HS-27A (cell line): ENCODE measurements at places on chromosomes 5 and 9.
A peak's percentile ranks its signal among the peaks of the same experiment; 100 is the strongest.

- DNase-seq, result no peak
Observed at GRCh38 chr5:172443441-172444109, 10.8 kb downstream of the SH3PXD2B start.

DNA sequence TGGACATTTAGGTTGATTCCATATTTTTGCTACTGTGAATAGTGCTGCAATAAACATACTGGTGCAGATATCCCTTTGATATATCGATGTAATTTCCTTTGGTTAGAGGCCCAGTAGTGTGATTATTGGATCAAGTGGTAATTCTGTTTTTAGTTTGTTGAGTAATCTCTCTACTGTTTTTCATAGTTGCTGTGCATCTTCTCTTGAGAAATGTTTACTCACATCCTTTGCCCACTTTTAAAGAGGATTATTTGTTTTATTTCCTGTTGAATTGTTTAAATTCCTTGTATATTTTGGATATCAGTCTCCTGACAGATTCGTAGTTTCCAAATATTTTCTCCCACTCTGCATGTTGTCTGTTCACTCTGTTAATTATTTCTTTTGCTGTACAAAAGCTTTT lies 352.6 kb upstream of the TARS1 start:
- DNase-seq, result no peak

DNA sequence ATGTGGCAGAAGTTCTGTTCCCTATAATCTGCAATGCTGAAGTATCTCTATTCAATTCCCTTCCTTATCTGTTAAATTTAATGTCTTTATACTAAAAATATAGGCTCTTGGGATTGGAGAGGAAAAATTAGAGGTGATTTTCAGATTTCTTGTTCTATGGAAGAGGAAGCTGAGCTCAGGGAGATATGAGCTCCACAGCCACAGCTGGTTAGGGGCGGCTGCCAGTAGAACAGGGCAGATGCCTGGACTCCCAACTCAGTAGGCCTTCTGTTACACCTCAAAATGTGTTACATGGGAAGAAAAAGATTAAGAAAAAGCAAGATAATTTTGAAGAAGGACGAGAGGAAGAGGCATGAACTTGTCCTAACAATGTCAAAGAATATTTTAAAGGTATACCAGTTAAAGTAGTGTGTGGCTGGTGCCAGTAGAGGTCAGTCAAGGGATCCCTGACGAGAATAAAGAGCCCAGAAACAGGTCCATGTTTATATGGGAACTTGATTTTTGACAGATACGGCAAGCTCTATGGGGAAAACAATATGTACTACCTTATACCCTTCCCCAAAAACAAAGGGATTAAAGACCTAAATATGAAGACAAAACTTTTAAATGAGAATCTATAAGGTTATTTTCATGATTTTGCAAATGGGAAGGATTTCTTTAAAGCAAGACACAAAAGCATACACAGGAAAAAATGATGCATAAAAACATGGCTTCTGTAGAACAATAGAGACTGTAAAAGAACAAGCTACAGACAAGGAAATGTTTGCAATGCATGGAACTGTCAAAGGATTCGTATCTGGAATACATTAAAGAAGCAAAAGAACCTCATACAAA lies 28.7 kb downstream of the DNAJC21 start:
- no peak for DNase-seq

- DNase-seq, result no peak
Observed at GRCh38 chr9:131589124-131589711, 43.9 kb downstream of the PRRT1B start.

DNA sequence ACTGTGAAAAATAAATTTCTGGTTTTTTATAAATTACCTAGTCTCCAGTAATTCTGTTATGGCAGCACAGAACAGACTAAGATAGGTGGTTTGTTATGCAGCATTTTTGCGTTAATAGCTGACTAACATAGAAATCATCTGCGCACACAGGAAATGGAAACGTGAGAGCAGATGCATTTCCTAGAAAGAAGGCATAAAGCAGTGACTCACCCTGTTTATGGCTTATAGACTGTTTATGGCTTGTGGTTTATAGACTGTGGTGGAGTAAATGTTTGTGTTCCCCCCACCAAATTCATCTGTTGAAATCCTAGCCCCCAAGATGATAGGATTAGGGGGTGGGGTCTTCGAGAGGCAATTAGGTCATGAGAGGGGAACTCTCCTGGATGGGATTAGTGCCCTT lies 18.3 kb upstream of the OSMR start:
- DNase-seq, result no peak

GRCh38 chr9:20394969-20395368 lies 227.3 kb downstream of the MLLT3 start:
- no peak for DNase-seq

DNA sequence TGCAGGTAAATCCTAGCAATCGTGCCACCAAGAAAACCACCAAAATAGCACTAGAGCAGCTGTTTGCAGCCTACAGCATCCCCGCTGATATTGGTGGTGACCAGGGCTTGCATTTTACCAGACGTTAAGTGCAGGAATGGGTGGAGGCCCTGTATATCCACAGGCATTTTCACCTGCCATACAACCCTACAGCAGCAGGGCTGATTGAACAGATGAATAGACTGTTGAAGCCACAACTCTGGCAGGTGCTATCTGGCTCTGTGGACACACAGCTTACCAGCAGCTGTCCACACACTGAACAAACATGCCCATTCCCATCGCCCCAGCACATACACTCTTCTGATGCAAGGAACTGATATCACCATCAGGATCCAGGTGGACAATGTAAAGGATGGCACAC lies 154.5 kb upstream of the APC start:
- no peak for DNase-seq

- no peak for DNase-seq
Observed at GRCh38 chr9:82922686-82923085, 140.3 kb downstream of the RASEF start.

GRCh38 chr9:113057193-113057592 lies 669 bp upstream of the ZFP37 start:
- no peak for DNase-seq

DNA sequence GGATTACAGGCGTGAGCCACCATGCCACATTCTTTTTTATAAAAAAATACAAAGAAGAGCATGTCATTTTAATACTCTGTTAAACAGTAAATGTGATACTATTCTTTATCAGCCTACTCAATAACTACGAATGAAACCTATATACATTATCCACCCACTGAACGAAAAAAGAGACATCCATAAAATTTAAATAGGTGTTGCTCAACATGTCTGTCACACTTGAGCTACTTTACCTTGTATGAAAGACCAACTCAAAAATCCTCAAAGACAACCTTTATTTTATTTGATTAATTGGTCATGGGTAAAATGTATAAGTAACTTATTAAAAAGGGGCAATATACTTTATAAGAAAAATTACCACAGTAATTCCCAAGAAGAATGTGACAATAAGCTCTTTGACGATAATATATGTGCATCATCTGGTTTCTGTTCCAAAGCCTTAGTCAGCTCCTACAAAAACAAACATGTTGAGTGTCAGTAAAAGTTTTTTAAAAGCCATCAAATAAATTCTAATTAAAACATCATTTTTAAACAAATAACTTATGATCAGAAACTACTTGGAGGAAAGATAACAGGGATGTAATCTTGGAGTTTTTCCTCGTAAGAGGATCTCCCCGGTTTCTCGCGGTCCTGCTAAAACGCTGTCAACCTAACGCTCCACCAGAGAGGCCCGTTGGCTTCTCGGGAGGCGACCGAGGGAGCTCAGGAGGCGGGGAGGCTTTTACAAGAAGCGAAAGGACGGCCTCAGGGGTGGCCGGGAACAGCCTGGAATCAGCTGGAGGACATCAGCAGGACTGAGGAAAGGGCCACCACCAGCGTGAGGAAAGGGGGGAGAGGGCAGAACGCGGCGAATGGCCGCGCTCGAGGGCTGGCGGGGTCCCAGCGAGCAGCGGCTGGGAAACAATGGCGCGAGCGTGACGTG lies 13.5 kb upstream of the ANKRD18B start:
- peak; percentile 59 for DNase-seq

DNA sequence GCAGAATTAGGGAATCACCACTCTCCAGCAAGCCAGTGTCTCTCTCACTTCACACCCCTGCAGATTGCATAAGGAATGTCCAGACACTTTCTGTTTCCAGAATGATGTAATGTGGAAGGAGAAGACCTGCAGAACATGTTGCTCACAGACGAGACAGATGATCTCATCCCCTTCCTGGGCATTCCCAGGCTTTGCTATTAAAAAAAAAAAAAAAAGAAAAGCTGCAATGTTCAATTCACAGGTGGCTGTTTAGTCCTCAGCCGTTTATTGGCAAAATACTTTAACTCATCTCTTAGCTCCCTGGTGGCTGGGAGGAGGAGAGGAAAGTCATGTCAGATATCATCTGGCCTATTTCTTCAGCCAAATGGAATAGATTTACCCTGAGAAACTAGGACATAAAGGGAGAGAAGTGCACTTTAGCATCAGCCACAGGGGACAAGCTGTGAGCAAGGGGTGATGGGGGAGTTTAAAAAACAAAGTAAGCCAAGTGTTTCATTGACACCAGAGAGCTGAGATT lies 95.9 kb upstream of the TNC start:
- DNase-seq, result no peak

DNA sequence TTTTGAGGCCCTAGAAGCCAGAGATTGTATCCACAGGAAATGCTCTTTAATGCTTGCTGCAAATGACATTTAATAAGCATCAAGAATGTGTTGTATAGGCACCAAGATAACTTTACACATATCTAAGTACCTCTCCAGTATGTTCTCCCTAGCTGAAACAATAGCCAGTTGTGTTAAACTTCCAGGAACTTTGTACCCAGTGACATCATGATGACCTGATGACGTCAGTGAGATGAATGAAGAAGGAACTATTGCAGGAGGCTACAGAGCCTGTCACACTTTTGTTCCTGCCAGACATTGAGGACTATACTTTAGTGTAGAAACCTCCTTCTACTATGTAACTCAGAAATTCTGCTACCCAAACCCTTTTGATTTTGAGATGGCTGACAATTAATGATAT lies 129.8 kb downstream of the CD180 start:
- no peak for DNase-seq

DNA sequence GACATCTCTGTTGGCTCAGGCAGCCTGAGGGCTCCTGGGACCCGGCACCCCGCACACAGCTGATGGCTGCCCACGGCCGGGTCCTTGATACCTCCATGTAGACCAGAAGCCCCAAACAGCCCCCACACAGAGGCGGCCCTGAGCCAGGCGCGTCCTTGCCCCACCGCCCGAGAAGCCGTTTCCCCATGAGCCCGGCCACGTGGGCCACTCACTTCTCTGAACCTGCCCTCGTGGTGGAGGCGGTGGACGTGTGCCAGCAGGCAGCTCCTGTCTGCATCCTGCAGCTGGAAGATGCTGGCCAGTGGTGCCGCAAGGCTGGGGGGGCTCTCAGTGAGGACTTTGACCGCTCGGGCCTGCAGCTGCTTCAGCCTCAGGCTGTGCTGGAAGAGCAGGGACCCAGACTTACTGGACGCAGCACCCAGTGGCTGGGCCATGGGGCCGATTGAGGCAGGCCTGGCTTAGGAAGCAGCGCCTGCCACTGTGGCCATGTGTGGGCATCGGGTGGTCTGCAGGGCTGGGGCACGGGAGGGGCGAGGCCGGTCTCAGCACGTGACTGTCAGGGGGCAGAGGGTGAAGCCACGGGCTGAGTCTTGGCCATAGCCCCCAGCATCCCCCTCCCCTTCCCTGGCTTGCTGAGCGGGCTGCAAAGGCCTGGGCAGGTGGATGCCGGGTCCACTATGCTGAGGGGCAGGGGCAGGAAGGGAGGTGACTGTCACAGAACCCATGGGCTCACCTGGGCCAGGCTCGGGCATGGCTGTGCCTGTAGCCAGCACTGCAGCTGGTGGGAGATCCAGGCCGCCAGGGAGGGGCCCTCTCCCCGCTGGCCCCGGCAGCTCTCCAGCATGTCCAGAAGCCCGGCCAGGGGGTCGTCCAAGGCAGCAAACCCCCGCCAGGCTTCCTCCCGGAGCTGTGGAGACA lies 50.0 kb downstream of the EXD3 start:
- DNase-seq, result no peak

DNA sequence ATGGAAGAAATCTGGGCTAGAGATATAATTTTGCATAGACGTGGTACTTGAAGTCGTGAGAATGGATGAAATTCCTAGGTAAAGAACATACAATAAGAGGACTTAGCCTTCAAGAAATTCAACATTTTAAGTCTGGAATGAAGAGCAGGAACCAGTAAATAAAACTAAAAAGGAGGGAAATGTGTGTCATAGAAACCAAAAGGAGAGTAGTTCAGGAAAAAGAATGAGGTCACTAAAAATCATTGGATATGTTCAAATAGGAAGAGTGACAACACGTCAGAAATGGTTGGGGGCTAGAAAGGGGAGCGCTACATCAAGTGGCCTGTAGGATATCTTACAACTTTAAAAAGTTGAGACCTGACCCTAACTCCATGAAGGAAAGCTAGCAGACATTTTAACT lies 44.0 kb downstream of the PFDN1 start:
- DNase-seq, result no peak

DNA sequence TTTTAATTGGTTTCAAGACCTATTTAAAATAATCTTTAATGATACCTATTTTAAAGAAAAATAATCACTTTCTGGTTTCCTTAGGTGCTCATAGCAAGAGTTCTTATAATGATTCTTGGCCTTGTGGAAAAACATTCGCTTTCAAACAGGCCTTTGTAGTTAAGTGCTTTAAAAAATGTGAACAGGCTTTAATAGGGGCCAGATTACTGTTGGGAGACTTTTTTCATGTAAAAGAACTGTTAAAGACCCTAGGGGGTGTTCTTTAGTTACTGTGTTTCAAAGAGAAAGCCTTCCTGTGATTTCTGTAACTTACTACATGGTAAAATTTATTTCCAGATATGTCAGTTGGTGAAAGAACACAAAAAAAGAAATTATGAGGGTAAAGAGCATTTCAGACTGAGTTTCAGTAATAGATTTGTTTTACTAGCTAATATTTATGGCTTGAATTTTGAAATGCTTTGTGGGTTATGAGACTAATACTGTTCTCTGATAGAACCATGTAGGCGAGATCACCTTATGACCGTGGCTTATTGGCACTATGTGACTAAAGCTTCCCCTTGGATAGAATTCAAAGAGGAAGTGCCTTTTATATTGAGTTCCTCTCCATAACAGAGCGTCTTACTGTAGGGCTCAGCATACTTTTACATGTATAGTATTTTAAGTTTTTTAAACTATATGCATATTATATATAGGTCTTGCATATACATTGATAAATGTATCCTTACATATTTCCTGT lies 70.7 kb downstream of the CSNK1G3 start:
- no peak for DNase-seq

GRCh38 chr5:181258576-181258975 lies 2.4 kb downstream of the TRIM52 start:
- DNase-seq, result no peak

DNA sequence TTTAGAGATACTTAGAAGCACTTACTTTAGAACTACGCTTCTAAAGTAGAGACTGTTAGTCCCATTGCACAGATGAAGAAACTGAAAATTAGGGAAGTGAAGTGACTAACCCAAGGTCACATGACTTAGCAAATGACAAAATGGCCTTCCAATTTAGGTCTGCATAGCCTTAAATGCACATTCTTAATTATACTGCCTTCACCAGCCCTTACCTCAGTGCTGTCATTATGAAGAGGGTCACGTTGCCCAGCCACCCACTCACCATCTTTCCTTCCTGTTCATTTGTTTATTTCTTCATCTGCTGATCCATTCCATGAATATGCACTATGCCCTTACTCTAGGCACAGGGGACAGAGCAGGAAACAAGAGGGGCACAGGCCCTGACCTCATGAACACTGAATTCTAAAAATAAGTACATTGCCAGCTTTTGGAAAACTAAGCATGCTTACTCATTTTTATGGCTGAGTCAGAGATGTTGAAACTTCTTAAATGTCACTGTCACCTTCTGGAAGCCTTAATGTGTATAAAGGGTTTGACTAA lies 8.6 kb downstream of the HAVCR2 start:
- no peak for DNase-seq
